Activated CD8-positive, alpha-beta memory T cell treated with anti-CD3 and anti-CD28 coated beads, Interleukin-2, amount 10 ng/mL, durations not matched to agents 7 days and 5 days (primary cell): ENCODE measurements at places on chromosomes 7 and 10.

GRCh38 chr7:17598305-17598704, 299.9 kb downstream of the AHR start:
- no peak for DNase-seq

DNA sequence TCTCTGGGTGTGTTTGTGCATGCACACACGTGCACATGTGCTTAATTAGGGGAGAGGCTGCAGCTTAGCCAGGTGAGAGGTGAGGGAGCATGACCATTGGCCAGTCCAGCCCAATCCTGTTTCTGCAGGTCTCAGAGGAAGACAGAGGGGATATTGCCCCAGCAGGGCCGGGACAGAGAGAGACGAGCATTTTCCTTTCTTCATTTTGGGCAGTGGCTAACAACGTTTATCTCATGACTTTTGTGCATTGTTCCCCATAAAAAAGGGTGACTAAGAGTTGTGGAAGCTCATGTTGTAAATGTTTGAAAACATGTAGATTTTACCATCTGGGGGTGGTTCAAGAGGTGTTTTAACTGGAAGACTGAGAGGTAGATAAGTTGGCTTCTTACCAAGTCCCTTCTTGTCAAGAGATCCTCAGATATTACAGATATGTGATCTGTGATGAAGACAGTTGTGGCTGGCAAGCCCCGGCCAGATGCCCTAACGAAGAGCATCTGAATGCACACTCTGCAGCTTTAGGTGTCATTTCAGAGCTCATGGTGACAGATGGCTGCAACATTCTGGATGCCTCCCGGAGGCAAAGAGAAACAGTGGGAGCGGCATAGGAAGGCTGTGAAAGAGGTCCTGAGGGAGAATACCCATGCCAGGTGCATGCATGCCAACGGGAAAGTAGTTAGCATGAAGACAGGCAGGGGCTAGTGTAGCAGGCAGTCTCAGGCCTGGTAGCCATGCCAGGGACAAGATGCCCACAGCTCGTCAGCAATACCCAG, 16.7 kb upstream of the DMBT1 start:
- DNase-seq: no peak

GRCh38 chr7:97130417-97131139, 13.1 kb downstream of the SDHAF3 start:
- no peak for DNase-seq

- no peak for DNase-seq
Measured at GRCh38 chr10:44755481-44755880, 155.7 kb upstream of the TMEM72 start.
